Neural crest cell (in vitro differentiated cells): ENCODE measurements at places on chromosomes 16 and 17. TPM values are rescaled to one million over a fixed set of nuclear protein-coding genes. Genes with fewer than 3 reads are reported as not detected.

DNA sequence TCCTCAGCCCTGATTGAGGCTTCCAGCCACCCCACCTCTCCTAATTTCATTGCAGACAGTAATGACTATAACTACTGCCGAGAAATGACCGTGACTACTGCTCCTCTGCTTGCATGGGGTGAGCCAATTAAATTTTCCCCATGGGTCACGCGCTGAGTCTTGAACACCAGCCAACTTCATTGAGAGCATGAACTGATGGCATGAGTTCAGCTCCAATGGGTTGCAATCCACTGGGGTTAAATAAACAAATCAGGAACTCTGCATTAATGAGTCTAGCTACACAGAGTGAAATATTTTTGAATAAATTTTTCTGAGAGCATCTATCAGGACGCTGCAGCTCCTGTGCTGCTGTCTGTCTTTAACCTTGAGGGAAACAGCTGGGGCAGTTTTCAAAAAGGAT lies 61.6 kb upstream of the CLEC3A start:
- no peak for DNase-seq

DNA sequence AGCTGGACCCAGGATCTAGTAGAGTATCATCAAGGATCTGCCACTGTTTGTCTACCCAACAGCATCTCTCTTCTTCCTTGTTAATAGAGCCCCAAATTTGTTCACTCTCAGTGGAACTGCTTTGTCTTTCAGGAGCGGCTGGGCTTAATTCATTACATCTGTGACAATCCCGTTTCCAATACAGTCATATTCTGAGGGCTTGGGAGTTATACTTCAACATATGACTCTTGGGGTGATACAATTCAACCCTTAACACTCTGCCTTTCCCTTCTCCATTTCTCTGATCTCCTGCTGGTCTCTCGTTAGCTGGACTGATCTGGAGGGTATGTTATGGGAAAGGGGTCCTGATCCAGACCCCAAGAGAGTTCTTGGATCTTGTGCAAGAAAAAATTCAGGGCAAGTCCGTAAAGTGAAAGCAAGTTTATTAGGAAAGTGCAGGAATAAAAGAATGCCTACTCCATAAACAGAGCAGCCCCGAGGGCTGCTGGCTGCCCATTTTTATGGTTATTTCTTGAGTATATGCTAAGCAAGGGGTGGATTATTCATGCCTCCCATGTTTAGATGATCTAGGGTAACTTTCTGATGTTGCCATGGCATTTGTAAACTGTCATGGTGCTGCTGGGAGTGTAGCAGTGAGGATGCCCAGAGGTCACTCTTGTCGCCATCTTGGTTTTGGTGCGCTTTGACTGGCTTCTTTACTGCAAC lies 42.4 kb downstream of the IQCK start:
- DNase-seq: no peak

GRCh38 chr17:56793531-56793930 lies 40.2 kb downstream of the C17orf67 start:
- DNase-seq: no peak

DNA sequence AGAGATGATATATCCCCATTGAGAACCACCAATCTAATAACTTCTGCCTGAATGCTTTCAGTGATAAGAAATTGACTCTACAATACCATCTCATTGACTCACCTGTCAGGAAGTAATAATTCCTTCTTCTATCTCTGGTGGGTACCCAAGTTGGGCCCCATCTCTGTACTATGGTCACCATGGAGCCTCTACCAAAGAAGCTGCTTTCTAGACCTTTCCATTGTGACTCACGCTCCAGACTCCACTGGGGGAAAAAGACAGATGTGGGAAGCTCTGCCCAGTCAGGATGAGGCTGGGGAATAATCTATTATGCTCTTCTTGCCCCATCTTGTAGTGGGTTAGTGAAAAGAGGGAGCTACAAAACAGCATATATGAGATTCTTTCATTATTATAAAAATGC lies 100.4 kb downstream of the COPRS start:
- DNase-seq: no peak

GRCh38 chr16:13742928-13743327 lies 177.0 kb upstream of the ERCC4 start:
- DNase-seq: no peak

- no peak for DNase-seq
Measured at GRCh38 chr17:17403065-17403464, 73.7 kb upstream of the MED9 start.

GRCh38 chr16:54211203-54211602 lies 75.4 kb downstream of the IRX3 start:
- no peak for DNase-seq

DNA sequence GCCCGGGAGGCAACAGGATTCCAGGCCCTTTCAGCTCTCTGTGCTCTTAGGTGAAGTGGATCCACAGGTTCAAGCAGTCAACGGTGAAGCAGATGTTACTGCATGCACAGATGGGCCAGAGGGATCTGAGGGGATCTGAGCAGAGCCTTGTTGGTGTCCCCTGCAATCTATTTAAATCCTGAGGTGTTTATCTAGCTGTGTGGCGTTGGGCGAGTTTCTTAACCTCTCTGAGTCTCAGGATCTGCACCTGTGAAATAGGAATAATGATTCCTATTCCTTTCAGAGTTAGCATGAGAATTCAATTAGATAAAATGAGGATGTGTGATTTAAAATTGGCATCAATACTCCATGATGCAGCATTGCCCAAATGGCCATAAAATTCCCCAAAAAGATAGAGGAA lies 237.3 kb upstream of the CDH5 start:
- no peak for DNase-seq

DNA sequence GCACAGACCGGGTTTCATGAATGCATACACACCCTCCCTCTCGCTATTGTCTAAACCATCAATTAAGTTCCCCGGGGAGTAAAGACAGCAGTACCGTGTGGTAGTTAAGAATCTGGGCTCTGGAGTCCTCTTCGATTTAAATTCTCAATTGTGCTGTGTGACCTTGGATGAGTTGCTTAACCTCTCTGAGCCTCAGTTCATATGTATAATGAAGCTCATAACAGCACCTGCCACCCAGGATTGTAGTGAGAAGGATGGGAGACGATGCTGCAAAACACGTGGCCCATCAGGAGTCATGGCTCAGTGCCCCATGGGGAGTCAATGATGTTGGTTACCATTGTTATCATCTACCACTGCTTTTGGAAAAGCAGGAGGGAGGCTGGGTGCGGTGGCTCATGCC lies 34.5 kb upstream of the KDM8 start:
- no peak for DNase-seq

Gene ABCC12
- total RNA-seq: 0.07 and 0.30 TPM in 2 replicates

Gene FOXF1
- total RNA-seq: not detected in 2 replicates

Gene TMEM92
- total RNA-seq: 3.0 and 3.5 TPM in 2 replicates

Gene CDH11
- 28.5 and 31.7 TPM in 2 replicates for total RNA-seq

Gene NTN1
- total RNA-seq: 10.1 and 10.3 TPM in 2 replicates
